ENCODE measurements at places on chromosomes 7 and 10. TPM values are rescaled to one million over a fixed set of nuclear protein-coding genes. Genes with fewer than 3 reads are reported as not detected.

ICA1 gene
- polyA plus RNA-seq: not detected

DNA sequence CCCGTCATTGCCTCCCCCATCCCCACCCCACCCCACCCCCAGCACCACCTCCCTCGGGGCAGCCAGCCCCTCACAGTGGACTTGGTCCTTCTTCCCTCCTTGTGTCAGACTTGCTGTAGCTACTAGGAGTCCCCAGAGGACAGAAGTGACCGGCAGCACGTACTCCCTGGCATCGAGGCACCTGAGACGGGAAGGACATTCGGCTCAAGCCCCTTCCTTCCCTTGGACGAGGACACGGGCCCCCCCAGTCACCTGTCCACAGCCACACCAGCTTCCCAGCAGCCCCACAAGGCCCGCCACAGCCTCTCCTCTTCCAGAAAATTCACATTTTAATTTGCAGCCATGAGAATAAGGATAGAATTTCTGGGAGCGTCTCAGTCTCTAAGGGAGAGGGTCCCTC is 267.8 kb upstream of the SHH start:
- no peak for DNase-seq

DNA sequence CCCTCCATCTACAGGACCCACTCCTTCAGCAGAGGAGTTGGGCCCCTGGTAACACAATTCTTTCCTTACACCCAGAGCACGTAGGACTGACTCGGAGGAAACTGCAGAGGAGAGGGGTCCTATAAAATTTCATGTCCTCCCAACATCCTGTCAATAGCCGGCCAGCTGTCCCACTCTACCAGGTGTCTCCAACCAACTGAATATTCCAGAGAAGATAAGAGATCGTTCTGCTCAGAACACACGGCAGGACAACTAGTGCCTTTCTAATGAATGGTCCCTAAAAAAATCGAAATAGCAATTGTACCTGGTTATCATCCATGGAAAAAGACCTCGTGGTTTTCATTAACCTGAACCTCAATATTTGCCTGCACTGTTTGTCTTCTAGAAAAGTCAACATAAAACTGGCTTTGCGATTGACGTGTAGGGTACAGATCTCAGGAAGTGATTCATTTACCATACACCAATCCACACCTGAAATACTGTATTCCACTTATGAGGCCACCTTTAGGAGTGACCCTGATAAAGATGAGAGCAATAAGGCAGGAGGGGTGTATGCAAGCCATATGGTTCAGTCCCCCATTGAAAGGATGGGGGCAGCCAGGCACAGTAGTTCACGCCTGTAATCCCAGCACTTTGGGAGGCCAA is 111.7 kb downstream of the PARP12 start:
- DNase-seq: no peak

DNA sequence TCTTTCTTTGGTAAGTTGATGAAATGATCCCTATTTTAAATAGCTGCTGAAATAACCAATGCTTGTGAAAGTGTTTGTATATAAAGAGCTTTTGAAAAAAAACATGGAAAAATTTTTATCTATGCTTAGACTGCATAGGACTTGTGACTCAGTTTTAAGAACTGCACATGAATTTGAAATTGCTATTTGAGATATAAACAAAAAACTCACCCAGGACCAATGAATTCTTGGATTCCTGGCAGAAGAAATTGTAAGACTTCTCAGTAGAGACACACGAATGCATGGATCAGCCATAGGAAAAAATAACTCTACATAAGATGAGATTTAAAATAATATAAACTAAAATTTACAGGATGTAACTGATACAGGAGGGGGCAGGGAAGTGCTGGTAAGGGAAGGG is 278.8 kb upstream of the SORCS1 start:
- DNase-seq: no peak

IKZF1 gene
- not detected for polyA plus RNA-seq

- DNase-seq: peak; percentile 47
Measured at GRCh38 chr7:55441774-55442522, 76.8 kb downstream of the LANCL2 start.

DNA sequence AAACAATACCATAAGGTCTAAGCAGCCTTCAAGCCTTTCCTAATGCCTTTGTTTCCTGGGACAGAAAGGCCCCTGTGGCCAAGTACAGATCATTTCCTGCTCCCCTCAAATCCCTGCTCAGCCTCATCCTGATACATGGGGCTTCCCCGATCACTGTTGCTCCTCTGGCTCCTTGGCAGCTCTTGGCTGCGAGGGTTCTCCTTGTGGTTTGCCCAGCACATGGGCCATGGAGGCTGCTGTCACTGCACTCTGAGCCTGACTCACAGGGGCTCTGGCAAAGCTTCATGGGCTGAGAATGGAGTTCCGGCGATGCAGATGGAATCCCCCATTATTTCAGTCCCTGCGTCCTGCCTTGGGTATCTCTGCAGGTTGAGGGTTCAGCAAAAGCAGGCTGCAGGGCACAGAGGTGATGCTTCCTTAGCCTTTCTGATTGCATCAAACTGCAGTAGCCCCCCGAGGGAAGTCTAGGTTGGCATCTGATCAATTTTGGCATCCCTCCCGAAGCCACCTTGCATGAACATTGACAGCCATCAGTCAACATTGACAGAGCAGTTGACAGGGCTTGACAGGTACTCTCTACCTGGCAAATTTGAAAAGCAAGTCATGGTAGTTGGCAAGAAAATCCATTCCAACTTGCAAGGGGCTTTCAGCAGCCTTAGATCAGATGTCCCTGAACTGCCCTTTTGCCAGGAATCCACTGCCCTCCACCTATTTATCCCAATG is 168.6 kb downstream of the GFRA1 start:
- DNase-seq: no peak

GRCh38 chr7:22997871-22998518 is 15.9 kb downstream of the HYCC1 start:
- no peak for DNase-seq

ADARB2 gene
- polyA plus RNA-seq: not detected

- no peak for DNase-seq
Measured at GRCh38 chr7:132677918-132678317, 101.6 kb upstream of the PLXNA4 start.

DNA sequence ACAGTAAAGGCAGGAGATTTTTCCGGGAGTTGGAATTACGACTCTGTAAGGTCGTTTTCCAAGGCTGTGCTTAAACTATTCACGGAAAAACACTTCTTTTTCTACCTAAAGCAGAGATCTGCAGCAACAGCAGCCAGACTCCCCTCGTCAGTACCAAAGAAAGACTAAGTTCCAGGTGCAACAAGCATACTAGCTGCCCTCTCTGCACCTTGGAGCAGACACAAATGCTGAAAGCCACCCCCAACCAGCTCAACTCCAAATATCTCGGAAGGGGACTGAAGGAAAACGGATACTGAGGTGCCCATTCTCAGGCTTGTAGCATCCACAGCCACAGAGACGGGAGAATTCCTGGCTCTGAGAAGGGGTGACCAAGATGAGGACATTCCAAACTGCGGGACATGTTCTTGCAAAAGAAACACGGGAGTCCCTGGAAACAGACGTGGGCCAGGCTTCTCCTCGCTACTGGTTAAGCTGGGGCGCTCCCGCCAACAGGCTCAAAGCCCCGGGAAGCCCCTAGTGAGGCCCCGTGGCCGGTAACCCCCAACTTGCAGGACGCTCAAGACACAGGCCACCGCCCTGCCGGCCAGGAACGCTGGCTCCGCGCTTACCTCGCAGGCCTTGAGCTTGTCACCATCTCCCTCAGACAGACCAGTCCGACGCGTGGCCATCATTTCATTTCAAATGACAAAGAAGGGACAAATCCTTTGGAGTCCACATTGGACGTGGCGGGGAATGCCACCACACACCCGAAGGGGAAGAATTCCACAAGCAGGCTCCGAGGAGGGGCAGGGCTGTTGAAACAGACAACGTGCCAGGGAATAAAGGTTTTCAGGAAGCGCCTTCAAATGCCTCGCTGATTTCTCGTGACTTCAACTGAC is 2.2 kb downstream of the ARHGAP21 start:
- no peak for DNase-seq

DNA sequence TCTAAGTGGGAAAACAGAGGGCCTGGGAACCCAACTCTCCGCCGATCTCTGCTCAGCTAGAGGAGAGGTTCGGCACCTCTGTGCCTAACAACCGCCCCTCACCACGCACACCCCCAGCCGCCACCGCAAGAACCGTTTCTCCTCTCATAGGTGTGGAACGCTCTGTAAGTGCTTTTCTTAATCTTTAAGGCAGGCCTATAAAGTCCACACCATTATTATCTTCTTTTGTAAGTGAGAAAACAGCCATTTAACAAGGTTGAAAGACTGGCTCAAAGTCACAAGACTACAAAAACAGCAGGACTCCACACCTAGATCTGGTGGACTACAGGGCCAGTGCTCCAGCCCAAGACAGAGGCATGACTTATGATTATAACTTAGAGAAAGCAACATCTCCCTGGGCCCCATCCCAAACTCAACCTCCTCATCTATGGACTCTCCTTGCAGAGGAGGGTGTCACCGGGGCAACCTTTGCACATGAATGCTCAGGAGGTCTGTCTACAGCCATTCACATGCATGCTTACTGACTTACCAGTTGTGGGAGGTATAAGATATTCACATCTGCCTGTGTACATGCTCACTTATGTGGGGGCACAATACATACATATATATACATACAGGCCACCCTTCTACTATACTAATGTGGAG is 7.9 kb upstream of the NKX2-3 start:
- no peak for DNase-seq

ADIRF gene
- 3.9 TPM for polyA plus RNA-seq

- DNase-seq: no peak
Measured at GRCh38 chr7:924541-925231, 29.8 kb downstream of the ADAP1 start.

OPN4 gene
- polyA plus RNA-seq: not detected

SPDYE1 gene
- polyA plus RNA-seq: not detected

DNA sequence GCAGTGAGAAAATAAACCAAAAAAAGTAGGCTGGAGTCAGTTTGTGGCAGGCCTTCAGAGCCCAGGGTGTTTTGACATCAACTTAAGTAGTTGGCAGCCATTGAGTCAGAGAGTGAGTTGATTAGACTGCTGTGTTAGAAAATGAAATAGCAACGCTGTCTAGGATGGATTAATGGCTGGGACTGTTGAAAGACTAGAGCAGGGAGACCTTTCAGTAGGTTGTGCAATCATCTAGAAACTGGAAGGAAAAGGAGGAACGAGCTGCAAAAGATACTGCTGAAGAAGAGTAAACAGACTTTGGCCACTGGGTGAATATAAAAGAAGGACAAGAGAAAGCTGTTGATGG is 28.6 kb upstream of the TRIL start:
- DNase-seq: peak; percentile 52

GRCh38 chr7:150904011-150904909 is 51.9 kb downstream of the AOC1 start:
- no peak for DNase-seq

DNA sequence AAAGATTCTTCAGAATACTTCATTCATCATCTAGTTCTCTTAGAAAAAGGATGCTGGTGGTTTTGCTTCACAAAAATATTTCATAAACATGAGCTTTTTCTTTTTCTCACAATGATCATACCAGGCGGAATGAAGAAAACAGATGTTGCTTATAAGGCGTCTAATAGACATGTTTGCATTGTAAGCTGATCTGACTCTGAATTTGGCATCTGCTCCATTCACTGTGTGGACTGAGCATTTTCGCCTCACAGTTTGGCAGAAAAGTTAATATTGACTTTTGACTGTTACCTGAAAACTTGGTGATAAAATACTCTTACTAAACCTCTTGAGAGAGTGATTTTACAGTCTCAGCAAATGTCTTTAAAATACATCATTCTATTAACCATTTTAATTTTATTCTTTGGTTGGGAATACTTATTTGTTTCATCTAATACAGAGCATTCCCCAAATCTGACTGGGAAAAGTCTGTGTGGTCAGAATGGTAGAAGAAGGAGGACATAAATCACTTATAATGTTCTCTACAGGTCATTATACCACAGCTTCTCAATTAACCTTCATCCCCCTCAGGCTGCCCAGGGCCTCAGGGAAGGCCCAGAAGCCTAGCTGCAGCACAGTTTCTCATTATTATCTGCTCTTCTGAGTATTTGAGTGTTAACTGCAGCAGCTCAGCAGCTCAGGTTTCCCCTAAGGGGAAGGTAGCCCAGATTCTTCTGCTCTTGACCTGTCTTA is 121.6 kb upstream of the KAT6B start:
- DNase-seq: no peak

DNA sequence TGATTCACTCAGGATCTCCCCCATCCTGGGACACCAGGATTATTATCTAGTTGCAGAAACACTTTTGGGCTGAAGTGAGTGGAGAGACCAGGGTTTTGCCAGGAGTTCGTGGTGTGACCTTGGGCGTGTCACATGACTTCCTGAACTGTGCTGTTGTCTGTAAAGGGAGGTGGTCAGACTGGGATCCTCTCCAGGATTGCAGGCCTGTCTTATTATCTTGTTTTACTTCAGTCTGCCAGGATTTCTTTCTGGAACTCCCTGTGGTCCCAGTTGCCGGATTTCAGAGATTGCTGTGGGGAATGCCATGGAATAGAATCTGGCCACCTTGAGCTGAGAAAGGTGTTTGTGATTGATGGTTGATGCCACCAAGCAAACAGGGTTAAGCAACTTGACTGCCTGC is 35.8 kb downstream of the CRCP start:
- DNase-seq: no peak

SLC26A3 gene
- polyA plus RNA-seq: not detected

DNA sequence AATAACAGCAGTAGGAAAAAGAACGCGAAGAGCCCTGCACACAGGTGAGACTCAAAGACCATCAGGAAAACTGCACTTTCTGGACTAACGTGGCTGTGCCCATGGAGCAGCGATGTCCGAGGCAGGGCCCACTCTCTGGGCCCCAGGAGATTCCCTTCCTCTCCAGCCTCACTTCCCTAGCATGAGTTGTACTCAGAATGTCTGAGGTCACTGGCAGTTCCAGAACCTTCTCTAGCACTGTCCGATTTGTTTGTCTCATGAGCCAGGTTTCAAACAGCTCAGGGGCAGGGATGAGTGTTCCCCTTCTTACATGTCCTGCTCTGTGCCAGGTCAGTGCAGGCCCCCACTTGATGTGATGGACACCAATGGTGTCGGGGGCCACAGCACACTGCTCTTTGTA is 484.2 kb downstream of the PTPRN2 start:
- no peak for DNase-seq

CXCL12 gene
- 93.4 TPM for polyA plus RNA-seq

- no peak for DNase-seq
Measured at GRCh38 chr10:58026036-58026435, 241.7 kb downstream of the IPMK start.

GRCh38 chr10:99849536-99849935 is 67.1 kb downstream of the ABCC2 start:
- no peak for DNase-seq

AVPI1 gene
- polyA plus RNA-seq: 26.5 TPM
